Activated T-cell treated with anti-CD3 and anti-CD28 coated beads, Interleukin-2, amount 50 U/mL, for 1 hour (primary cell): ENCODE measurements at places on chromosomes 11 and 22.

DNA sequence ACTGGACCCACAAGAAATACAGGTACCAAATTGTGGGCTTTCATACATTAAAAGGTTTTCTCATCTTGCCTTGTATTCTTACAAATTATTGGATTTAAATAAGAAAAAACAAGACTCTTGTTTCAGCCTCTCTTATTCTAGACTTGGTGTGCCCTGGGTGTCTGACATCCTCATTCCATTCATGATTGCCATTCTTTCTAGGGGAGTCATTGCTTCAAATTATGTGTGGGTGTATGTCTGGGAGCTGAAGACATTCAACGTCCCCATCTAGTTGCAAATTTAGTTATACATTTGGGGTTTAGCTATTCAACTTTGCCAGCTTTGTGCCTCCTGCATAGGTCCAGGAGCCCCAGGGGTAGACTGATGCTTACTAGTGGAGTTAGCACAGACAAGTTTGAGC, 18.1 kb downstream of the MAML2 start:
- no peak for DNase-seq

DNA sequence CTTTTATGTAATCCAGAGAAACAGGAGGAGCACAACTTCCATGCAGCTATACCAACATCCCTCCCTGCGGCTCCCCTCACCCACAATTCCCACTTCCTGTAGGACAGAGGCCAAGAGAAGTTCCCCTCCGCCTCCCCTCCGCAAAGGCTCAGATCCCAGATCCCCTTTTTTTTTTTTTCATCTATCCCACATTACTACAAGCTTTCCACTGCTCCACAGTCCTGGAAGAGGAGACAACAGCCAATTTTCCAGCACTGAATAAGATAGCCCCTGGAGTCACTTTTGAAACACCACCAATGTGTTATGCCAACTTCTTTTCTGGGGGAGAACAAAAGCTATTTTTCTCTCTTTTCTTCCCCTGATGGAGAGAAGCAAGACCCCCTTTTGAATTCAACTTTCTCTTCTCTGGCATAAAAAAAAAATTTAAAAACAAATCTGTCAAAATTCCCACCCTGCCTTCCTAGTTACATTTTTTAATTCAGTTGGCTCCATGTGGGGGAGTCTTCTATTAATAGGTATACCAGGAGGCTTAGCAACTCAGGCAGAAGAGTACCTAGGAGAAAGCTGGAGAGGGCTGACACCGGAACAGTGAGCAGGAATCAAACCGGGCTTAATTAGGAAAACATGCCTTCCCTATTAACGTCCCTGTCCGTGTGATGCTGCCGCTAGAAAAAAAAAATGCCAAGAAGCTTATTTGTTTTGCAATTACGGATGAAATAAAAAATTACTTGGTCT, 543.4 kb downstream of the BUD13 start:
- DNase-seq = no peak

DNA sequence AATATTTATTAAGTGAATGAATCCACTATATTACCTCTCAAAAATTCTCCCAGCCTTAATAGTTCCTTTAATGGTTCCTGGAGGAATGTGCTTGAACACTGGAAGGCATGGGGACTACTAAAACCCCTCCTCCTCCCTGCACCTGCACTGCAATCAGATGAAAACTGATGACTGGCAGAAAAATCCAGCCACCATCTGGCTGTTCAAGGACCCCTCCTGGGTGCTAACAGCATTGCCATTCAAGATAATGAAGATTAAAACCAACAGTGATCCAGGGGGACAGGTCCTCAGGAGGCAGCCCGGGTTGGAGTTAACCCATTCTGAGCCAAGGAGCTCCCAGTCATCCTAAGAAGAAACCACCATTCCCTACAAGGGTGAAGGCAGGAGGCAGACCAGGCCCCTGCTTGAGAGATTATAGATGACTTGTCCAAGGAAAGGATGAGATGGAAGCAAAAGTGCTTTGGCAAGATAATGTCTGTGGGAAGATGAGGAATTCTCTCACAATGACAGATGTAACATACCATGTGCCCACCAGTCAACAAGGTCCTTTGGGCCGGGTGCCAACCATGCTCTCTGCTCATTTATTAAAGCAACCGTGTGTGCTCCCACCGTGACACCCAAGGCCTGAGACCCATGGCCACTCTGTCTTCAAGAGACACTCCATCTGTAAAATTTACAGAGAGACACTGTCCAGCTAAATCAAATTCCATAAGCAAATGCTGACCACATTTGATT, 90.6 kb downstream of the LARGE1 start:
- DNase-seq = no peak

DNA sequence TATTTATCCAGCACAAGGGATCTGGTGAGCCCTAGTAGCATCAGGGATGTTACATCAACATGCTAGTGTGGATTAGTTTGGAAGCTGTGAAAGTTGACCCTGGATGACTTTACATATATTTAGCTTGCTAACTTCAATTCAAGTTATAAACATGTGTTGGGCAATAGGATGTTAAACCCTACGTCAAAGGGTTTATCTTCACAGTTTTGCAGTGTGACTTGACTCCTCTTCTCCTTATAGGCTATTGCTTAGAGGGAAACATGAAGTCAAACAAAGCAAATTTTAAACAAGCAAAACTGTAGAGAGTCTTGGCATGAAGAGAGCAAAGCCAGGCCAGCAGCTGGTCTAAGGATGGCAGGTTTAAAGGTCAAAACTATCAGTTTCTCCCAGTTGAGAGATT, 11.3 kb upstream of the CTSC start:
- DNase-seq = no peak

DNA sequence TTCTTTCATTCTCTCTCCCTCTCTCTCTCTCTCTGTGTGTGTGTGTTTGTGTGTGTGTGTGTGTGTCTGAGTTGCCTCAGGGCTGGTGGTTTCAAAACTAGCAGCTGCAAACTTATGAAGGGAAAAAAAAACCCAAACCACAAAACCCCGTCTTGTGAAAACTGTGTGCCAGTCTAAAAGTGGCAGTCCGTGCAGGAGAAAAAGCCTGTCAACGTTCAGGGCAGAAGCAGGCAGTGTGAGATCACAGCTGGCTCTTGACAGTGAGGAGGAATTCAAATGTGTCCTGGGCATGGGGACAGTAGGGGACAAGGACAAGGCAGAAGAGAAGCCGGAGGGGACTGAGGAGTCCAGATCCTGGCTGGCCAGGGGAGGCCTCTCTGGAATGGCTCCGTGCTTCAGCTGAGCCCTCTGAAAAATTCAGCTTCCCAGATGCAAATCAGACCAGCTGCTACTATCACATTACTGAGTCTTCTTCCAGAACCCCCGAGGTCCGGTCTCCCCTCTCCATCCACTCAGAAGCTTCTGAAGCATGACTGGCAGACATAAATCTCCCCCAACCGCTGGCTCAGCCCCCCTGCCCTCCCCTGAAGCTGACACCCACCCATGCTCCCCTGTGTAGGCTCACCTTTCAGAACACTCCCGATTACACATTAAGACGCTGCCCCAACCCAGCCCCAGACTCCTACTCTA, 31.9 kb downstream of the FLI1 start:
- DNase-seq = peak; percentile 56

GRCh38 chr11:62545437-62546243, 966 bp downstream of the AHNAK start:
- peak; percentile 76 for DNase-seq

DNA sequence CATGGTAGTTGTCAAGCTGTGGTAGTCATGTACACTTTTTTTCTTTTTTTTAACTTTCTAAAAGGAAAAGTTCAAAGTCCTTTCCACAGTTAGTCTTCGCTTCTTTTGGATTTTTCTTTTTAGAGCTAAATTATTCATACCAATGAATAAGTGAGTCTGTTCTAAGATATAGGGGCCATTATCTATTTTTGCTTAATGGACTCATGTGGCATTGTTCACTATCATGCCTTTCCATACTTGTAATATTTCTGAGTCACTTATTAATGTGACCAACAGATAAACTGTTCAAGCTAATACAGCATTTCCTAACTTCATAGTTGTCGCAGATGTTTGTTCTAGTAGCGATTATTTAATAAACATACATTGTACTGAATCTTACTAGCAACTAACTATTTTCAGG, 8.0 kb upstream of the B3GNT6 start:
- DNase-seq = no peak

- DNase-seq = no peak
Observed at GRCh38 chr11:111095327-111095726, 150.2 kb upstream of the POU2AF2 start.

GRCh38 chr11:25247336-25247735, 750.5 kb downstream of the LUZP2 start:
- DNase-seq = no peak
